ENCODE measurements at places on chromosomes 1 and 21. TPM values are rescaled to one million over a fixed set of nuclear protein-coding genes. Genes with fewer than 3 reads are reported as not detected.

Gene KCNN3
- total RNA-seq = 0.36 TPM

Gene TNFRSF18
- not detected for total RNA-seq

Gene S100A12
- total RNA-seq = not detected

Gene CD2
- total RNA-seq = not detected

Gene FCGR3B
- total RNA-seq = not detected

Gene ACOT11
- 4.7 TPM for total RNA-seq

Gene DMBX1
- total RNA-seq = 0.89 TPM

Gene SLC16A4
- total RNA-seq = 35.0 TPM

Gene HCN3
- total RNA-seq = 1.0 TPM

Gene OR6N1
- not detected for total RNA-seq

Gene NDUFS5
- total RNA-seq = 1,210 TPM

Gene VAMP4
- total RNA-seq = 12.1 TPM

Gene S100A14
- total RNA-seq = not detected

Gene IGSF21
- not detected for total RNA-seq

Gene NCSTN
- total RNA-seq = 103 TPM

Gene SLFNL1
- 0.17 TPM for total RNA-seq

Gene NUAK2
- total RNA-seq = 18.4 TPM

Gene TPTE
- 1.2 TPM for total RNA-seq

Gene DISP1
- 5.0 TPM for total RNA-seq

Gene ZC3H12A
- total RNA-seq = 7.1 TPM

Gene RGS13
- not detected for total RNA-seq

Gene EIF4G3
- 23.2 TPM for total RNA-seq

Gene OR2L3
- not detected for total RNA-seq

Gene KCND3
- 0.17 TPM for total RNA-seq
